ENCODE measurements at places on chromosomes 12 and 14. TPM values are rescaled to one million over a fixed set of nuclear protein-coding genes. Genes with fewer than 3 reads are reported as not detected.

The SRRM4 gene
- total RNA-seq: 0.14 TPM

- no peak for DNase-seq
Measured at GRCh38 chr12:29750131-29750927, 33.4 kb downstream of the TMTC1 start.

The ERBB3 gene
- total RNA-seq: 20.5 TPM

The GLT8D2 gene
- 18.2 TPM for total RNA-seq

GRCh38 chr12:107337346-107338095 is 244.2 kb upstream of the CRY1 start:
- no peak for DNase-seq

GRCh38 chr12:10354071-10354470 is 35.8 kb downstream of the KLRK1 start:
- DNase-seq: no peak

The CACNA2D4 gene
- 2.8 TPM for total RNA-seq

GRCh38 chr12:121792607-121793439 is 665 bp downstream of the RHOF start:
- DNase-seq: no peak

DNA sequence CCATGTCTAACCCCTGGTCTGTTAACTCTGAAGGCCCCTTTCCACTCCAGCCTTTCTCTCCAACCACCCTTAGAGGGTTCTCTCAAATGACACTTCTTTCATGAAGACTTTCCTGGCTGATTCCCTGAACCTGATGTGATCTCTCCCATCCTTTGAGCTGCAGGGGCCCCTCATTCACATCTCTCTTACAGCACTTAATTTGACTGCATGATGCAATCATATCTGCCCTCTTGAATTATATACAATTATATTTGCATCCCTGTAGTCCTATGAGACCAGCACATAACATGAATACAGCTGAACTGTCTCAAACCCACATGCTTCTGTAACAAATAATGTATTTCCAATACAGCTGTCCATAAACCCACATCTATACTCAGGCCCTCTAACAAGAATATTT is 56.4 kb downstream of the PPP2R5E start:
- DNase-seq: no peak

The MOK gene
- 9.4 TPM for total RNA-seq

The CCDC184 gene
- total RNA-seq: 1.7 TPM

DNA sequence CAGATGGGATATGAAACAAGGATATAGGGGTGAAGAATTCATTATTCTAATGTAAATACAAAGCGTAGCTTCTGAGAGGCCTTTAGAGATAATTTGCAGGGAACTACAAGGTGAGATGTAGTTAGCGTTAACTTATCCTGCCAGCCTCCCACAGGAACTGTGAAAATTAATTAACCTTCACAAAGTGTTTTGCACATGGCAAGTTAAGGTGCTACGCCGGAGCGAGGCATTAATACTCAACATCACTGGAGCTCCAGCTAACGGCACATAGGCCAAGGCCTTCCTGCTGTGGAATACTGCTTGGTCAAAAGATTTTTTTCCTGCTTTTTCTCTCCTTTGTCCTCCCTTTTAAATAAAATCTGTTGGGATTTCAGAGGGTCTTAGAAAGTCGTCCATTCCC is 86.5 kb downstream of the CRACR2A start:
- DNase-seq: no peak
